ENCODE measurements at places on chromosomes 16 and 17.

- no peak for DNase-seq
Measured at GRCh38 chr16:57770361-57770760, 31.9 kb downstream of the KIFC3 start.

DNA sequence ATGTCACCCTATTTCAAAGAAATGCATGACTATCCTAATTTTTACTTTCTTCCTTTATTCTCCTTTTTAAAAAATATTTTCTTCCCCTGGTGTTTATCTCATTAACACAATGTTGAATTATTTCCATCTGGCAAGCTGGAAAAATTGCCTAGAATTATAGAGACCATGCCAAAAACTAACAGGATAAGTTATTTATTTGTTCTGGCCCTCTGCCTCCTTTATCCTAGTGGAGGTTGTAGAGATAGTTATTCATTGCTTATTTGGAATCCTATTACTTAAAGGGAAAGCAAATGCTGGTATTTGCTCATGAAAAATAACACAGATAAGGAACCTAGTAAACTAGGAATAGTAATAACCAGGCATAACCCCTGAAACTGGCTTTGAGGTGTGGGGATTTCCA, 684.9 kb upstream of the KIF2B start:
- DNase-seq, result no peak

DNA sequence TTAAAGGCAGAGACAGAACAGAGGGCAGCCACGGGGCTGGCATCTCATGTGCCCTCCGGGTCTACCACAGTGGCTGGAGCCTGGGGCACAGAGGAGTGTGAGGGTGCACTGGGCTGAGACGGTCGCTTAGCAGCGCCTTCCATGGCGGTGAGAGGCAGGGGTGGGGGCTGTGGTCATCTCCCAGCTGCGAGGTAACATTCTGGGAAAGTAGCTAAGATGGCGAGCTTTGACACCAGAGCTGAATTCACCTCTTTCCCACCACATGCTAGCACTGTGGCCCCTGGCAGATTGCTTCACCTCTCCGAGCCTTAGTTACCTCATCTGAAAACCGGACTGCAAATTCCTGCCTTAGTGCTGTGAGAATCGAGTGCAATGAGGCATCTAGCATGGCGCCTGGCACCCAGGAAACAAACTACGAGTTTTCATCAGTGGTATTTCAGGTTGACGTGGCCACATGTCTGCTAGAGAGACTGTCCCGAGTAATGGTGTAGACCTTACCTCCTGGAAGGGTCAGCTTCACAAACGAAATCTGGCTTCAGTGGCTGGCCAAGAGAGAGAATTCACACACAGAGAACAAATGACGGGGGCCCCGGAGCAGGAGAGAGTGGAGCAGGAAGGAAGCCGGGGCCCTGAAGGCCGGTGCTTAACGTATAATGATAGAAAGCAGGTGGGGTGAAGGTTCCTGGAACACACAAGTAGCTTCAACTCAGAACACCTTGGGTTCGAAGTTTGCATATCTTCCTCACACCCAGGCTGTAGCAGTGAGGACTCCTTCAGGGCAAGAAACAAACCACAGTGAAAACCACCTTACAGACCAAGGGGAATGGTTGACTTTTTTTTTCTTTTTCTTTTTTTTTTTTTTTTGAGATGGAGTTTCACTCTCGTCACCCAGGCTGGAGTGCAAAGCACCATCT, 63.9 kb upstream of the RPH3AL start:
- DNase-seq, result peak; percentile 80

DNA sequence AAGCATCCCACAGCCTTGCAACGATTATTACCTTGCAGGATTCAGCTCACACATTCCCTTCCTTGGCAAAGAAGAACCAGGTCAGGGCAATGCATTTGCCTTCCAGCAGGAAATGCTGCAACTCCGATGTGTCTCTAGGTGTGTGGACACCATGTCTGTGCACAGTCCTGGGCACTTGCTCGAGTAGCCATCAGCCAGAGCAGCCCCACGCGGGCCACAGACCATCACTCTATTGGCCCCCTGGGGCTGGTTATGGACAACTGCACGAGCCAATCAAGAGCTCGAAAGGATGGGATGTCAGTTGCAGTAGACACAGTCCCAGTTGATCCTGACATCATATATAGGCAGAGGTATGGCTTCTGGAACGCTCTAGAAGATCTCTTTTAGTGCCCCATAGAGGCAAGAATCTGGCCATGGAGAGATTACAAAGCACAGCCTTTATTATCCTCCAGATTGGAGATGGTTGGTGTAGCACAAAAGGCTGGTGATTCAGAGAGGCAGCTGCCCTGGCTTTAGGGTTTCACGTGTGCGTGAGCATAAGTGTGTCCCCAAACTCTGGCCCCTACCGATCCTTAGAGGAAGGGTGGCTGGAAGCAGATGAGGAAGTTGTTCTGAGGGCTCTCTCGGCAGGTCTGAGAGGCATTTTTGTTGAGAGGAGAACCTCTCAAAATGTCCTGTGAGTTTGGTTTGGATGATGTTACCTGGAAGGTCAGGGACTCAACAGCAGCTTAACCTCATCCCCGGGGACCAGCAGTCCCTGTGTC, 403.8 kb downstream of the SEC14L1 start:
- no peak for DNase-seq

- DNase-seq, result peak; percentile 36
Measured at GRCh38 chr16:19884611-19885450, at the start of gene GPRC5B. Gene GPRC5B, minus strand, starts transcription at chr16:19884848. Its CDS starts 12,003 bp downstream, at chr16:19872845.

- no peak for DNase-seq
Measured at GRCh38 chr17:7853691-7854038, 1.2 kb upstream of the TMEM88 start.

DNA sequence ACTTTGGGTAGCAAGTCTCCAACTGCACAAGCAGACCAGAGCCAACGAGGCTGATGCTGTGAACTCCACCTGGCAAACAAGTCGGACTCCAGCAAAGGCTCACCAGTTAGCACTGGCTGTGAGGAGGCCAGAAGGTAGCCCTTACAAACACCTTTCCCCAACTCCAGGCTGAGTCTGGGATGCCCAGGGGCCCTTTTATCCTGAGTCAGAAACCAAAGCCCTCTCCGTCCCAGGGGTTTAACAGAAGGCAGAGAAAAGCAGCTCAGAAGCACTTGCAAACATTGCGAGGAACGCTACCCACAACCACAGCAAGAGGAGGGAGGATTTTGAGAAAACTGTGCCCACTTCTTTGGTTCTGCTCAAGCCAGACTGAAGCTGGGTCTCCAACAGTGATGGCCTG, 25.0 kb downstream of the CUEDC1 start:
- no peak for DNase-seq

DNA sequence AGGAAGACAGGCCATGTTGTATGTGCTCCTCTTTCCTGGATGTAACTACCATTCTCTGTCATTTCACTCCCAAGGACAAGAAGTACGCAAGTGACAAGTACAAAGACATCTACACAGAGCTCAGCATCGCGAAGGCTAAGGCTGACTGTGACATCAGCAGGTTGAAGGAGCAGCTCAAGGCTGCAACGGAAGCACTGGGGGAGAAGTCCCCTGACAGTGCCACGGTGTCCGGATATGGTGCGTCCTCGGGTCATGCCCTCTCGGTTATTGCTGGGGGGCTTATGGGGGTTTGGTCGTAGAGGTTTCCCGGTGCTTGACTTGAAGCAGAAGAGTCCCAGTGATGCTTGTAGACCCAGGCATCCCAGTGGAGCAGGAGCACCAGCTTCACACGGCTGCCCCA, 29.0 kb downstream of the PLD6 start:
- peak; percentile 23 for DNase-seq

- DNase-seq, result peak; percentile 88
Measured at GRCh38 chr17:39621523-39622379, 5.0 kb upstream of the PPP1R1B start.

GRCh38 chr16:1534021-1535020, 855 bp downstream of the TMEM204 start:
- no peak for DNase-seq

- DNase-seq, result no peak
Measured at GRCh38 chr17:55487695-55488432, 23.4 kb downstream of the SMIM36 start.

GRCh38 chr16:16041196-16041892, 91.9 kb downstream of the ABCC1 start:
- no peak for DNase-seq

GRCh38 chr17:3536716-3537115, 20.9 kb downstream of the TRPV3 start:
- DNase-seq, result no peak

DNA sequence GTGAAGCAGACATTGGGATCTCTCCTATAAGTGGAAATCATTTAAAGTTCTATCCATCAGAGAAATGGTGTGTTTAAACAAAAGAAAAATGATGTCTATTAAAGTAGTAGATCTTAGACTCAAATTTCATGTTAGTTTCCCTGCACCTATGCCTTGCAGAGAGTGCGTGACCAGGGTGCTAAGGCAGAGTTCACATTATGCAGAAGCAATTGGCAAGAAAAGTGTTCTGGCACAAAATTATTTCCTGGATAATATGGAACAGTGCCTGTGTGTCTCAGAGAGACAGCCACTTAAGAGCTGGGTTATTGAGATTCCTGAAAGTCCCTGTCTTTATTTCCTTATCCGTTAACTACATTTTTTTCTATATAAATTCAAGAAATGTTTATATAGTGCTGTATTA, 457.0 kb downstream of the CDH8 start:
- no peak for DNase-seq

- DNase-seq, result no peak
Measured at GRCh38 chr16:85002099-85002541, 9.2 kb downstream of the ZDHHC7 start.

DNA sequence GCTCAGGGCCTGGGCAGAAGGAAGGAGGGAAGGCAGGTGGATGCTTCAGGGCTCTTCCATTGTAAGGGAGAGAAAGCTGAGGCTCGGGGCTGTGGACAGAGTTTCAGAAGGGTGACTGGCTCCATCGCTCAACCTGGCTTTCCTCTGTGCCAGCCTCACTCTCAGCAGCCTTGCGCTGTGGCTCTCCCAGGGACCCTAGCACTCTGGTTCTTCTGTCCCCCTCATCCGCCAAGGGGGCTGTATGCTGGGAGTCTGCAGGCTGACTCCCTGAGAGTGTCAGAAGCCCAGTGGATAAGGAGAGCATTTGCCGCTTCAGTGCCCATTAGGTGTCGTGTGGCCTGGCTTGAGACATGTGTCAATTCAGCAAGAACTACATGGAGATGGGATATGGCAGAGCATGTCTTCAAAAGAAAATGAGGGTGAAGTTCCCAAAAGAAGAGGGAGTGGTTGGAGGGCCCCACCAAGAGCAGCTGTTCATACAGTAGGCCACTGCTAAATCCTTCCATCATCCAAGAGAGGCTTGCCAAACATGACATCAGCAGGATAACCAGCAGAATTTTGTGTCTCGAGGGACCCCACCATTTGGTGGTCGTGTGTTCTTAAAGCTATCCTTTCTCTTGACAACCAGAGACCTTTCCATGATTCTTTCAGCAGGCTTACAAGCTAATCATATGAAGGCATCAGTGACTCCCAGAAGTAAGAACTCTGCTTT, 148.2 kb downstream of the IRX5 start:
- DNase-seq, result no peak

DNA sequence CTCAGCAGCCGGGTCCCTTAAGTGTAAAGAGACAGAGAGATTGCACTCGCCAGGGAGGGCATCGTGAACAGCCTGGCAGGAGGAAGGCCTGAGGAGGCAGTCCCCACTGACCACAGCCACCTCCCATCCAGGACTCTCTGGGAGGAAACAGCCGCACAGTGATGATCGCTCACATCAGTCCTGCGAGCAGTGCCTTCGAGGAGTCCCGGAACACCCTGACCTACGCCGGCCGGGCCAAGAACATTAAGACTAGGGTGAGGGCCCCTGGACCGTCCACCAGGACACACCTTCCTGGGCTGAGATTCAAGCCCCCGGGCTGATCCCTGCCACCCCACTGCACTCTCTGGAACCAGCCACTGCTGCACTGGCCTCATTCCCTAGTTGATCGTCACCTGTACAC, 14.0 kb downstream of the BTBD17 start:
- no peak for DNase-seq

DNA sequence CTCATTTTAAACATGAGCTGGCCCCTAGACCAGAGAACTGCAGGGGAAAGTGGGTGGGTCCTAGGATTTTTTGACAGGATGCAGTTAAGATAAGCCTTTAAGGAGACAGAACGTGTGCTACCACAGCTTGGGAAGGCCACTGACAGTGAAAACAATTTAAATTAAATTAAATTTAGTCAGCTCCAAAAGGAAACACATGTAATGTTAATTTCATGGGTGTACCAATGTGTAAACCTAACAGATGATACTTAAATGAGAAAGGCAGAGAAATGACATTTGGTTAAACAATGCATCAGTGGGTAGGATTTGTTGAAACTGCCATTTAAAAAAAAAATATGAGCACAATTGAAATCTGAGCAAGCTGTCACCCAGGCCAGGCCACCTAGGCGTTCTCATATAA, 250.8 kb downstream of the XYLT1 start:
- no peak for DNase-seq

DNA sequence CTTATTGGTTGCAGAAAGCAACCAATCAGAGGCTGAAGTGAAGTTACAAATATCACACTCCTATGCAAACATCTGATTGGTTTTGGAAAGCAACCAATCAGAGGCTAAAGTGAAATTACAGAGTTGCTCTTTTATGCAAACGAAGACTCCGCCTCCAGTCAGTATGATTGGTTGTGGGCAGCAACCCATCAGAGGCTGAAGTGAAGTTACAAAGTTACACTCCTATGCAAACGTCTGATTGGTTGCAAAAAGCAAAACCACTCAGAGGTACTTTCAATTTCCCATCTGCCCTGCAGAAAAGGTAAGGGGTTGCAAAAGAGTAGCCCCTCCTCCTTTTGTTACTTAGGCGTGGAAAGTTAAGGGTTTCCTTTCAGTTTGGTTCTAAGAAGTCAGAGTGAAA, 697.3 kb downstream of the MAF start:
- DNase-seq, result no peak

- no peak for DNase-seq
Measured at GRCh38 chr17:68443972-68444464, 13.3 kb downstream of the WIPI1 start.

- DNase-seq, result no peak
Measured at GRCh38 chr16:66649636-66650205, 45.2 kb downstream of the CMTM3 start.

- no peak for DNase-seq
Measured at GRCh38 chr16:49776085-49776595, 79.8 kb downstream of the ZNF423 start.

DNA sequence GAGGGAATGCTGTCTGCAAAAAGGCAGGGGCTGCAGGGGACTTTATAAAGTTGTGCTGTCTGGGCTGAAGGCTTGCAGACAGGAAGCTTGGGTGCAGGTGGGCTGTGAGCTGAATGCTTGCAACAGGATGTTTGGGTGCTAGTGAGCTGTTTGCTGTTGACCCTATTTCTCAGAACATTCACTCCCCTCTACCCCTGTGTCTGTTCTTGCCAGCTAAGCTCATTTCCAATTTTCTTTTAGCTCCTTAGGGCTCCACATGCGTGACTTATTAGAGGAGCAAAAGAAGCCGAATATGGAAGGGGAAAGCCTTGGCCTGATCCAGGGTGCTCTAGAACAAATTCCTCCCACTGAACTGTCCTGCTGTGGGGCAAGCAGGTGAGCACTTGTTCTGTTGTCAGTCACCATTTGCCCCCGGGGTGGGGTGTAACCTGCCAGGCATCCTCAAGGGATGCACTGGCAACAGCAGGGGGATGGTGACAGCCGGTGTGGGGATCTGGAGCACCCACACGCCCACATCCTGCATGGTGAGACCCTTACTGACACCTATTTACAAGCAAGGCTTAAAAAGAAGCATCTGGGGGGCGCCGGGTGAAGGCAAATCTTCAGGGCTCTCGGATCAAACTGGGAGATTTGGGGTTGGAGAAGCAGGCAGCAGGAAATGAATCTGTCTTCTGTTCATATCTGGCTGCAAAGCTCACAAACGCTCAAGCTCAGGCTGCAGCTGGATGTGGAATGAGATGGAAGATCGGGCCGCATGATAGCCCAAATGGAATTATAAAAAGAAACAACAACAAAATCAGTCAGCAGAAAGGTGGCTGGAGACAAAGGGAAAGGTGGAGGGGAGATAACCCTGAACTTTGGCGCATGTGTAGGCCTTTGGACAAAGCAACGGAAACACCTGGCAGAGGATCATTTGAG, 21.1 kb upstream of the NUP93 start:
- DNase-seq, result peak; percentile 50

All from activated CD4-positive, alpha-beta T cell treated with anti-CD3 and anti-CD28 coated beads, Interleukin-2, amount 10 ng/mL, durations not matched to agents 7 days and 5 days (primary cell).